Stimulated activated CD4-positive, alpha-beta T cell treated with anti-CD3 and anti-CD28 coated beads, TNF-alpha, amount 100 ng/mL, for 1 hour (primary cell): ENCODE measurements at places on chromosomes 1 and 21.

- DNase-seq: no peak
Observed at GRCh38 chr1:175360016-175360415, 167.4 kb upstream of the KIAA0040 start.

DNA sequence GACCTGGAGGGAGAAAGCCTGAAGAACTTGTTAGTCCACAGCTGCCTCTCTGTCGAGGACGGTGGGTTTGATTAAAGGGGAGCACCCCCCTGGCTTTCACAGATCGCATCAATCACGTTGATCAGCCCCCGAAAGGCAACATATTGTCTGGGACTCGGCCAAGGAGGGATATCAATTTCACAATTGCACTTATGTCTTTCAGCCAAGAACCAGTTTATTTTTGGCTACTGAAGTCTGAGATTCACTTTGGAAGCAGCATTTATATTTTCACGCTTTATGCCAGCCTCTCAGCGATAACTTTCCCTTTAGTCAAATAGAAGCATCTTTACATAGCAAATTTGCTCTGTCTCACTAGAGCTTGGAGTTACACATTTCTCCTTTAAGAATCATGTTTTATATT, 253.2 kb upstream of the RRP15 start:
- no peak for DNase-seq

GRCh38 chr1:41357451-41358101, 3.7 kb upstream of the FOXO6 start:
- DNase-seq: no peak

DNA sequence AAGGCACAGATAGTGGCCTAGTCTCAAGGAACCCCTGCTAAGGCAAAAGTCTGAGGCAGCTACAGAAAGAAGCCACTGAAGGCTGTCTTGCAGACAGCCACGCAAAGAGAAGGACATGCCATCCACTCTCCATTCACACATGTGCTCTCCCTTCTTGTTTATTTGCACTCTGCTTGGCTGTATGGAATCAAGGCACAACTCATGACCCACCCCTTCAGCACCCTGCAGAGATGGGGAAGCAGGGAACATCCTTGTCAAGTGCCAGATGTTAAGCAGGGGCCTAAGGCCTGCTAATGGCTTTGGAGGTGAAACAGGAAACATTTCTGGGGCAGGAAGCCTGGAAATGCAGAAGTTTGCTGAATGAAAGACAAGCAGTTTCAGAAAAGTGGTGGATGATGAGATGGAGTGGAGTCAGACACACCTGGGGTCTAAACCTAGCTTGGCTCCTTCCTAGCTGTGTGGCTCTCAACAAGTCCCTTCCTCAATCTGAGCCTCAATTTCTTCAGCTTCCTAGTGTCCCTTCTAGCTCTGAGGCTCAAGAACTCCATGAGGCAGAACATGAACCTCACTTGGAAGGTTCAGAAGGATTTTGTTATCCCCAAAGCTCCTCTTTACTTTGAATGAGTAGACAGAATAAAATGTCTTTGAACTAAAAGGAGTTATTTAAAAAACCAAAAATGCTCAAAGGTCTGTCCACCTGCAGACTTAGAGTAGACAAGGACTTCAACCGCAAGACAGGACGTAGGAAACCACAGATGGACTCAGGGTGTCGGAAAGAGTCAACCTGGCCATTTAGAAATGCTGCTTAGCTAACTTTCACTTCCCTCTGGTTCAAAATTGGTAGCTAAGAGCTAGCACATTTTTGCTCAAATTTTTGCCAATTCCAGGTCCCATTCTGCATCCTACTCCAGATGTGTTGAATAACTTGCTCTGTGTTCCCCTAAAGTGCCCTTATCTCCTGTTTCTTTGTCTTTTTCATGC, 283.1 kb downstream of the PLPP3 start:
- DNase-seq: no peak

DNA sequence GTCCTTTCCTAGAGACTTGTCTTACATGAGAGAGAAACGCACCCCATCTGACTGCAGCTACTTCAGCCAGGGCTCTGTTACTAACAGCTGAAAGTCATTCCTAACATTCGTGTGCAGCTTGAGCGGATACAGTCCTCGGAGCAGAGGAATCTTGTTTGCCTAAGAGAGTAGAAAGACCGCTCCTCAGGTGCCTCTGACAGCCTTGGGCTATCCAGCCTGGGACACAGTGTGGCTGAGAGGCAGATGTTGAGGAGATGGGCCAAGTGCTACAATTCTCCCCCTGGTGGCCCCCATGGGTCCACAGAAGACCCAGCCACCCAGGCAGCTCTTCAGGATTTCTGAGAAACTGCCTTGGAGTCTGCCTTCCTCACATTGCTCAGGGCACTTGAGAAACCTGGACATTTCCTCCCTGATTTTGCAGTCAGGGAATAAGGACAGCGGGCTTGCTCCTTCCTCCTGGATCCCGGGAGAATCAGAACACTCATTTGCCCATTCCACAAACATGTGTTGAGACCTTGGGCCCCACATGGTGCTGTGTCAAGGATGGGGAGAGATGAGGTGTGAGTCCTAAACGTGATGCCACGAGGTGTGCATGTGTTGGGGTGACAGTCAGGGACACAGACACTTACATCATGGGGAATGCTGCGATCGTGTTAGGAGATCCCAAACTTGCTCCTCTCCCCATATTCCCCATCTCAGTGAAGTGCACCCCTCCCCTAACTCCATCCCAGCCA, 13.1 kb downstream of the TRIM62 start:
- no peak for DNase-seq

- DNase-seq: no peak
Observed at GRCh38 chr1:44536357-44537209, 131.5 kb downstream of the RNF220 start.

- no peak for DNase-seq
Observed at GRCh38 chr1:191648939-191649338, 509.3 kb upstream of the RGS18 start.

GRCh38 chr21:43832158-43832550, 32.9 kb upstream of the AGPAT3 start:
- no peak for DNase-seq

GRCh38 chr1:176159993-176160392, 47.1 kb downstream of the COP1 start:
- DNase-seq: no peak

DNA sequence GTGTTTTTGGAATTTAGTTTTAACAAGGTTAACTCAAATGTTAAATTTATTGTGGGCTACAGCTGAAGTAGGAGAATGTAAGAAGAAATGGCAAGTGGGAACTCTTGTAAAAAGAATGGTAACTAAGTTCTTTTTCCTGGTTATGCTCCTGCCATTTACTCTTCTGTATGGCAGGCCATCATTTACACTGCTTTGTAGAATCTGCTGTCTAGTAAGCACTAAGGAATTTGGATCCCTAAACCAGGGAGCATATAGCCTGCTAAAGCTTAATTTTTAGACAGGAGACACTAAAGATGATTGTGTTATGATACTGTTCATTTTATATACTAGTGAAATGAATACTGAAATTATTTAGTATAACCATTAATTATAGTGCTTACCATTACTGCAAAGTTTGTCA, 85.3 kb downstream of the CAMTA1 start:
- no peak for DNase-seq

DNA sequence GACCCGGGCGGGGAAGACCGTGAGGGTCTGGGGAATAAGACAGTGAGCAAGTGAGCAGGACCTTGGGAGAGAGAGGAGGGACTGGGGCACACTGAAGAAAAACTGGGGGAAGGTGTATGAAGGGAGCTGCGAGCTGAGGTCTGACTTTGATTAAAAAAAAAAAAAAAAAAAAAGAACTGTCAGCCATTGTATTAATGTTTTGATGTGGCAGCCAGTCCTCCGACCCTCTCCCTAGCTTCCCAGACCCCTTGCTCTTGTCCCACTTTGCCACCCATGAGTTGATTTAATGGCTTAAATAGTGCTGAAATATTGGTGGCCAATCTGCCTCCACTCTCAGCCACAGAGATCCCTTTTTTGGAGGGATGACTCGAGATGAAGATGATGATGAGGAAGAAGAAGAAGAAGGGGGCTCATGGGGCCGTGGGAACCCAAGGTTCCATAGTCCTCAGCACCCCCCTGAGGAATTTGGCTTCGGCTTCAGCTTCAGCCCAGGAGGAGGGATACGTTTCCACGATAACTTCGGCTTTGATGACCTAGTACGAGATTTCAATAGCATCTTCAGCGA, 652 bp downstream of the HAX1 start:
- no peak for DNase-seq

GRCh38 chr1:62111084-62111483, 83.6 kb upstream of the L1TD1 start:
- DNase-seq: no peak

GRCh38 chr1:151988405-151988923, 5.2 kb downstream of the S100A10 start:
- no peak for DNase-seq

- DNase-seq: no peak
Observed at GRCh38 chr1:117612517-117613248, 6.8 kb downstream of the TENT5C start.

DNA sequence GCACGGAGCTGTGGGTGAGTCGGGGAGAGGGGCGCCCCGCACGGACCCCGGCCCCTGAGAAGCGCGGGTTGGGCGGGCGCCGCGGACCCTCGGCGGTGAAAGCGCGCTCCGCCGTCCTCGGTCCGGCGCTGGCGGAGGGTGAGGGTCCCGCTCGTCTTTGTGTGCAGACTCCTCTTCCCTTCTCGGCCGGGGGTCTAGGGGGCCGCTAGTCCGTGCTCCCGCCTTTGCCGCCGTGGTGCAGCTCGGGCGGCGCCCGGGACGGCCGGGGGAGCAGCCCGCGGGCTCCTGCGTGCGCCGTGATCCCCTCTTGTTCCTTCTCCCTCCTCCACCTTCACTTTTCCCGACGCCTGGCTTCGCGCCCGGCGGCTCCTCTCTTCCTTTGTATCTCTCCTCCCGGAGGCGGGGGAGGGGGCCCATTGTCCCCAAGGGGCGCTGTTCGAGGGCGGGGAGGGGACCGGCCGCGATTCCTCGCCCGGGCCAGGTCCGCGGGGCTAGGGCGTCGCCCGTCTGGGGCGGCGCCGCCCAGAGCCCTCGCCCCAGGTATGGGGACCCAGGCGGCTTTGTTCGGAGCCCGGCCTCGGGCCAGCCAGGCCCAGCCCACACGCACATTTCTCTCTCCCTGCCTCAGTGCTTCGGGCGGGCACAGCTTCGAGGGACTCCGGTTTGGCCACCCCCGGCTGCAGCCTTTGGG, 519 bp downstream of the FNBP1L start:
- DNase-seq: no peak

GRCh38 chr1:220754212-220754917, 6.2 kb downstream of the MTARC2 start:
- DNase-seq: no peak

GRCh38 chr1:30417701-30418046, 305.7 kb downstream of the MATN1 start:
- no peak for DNase-seq

DNA sequence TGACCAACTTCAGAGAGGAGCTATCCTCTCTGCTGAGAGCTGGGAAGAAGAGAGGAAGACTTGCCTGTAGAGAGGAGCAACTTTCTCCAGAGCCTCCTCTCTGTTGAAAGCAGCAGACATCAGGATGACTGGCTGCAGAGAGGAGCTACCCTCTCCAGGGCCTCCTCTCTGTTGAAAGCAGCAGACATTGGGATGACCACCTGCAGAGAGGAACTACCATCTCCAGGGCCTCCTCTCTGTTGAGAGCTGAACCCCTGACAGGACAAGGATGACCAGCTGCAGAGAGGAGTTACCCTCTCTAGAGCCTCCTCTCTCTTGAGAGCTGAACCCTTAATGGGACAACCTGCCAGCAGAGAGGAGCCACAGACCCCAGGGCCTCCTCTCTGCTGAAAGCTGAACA, 83.0 kb upstream of the GJB5 start:
- no peak for DNase-seq

DNA sequence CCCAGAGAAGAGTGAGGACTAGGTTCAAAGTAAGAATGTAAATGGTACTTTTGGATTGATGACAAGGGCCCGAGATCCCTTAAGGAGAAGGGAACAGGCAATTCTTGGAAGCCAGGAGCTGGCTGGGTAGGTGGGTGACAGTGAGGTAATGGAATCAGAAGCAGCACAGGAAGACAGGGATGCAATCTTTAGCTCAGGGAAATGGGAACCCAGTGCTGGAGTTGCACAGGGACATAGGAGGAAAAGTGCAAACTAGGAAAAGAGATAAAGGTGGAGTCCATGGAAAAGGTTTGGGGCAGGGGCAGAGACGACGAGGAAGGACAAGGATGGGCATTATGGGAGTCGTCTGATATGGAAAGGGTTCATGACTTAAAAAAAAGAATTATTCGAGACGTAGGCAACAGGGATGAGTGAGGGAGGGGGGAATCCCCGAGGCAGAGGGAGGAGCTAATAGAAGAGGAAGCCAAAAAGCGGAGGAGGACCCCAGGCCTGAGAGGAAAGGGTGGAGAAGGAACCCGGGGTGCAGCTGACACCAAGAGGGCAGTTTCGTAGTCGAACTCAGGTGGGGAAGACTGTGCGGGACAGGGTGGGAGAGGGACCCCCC, 495 bp downstream of the PI4KB start:
- DNase-seq: peak; percentile 21

- DNase-seq: no peak
Observed at GRCh38 chr1:7478142-7478790, 292.8 kb upstream of the VAMP3 start.

DNA sequence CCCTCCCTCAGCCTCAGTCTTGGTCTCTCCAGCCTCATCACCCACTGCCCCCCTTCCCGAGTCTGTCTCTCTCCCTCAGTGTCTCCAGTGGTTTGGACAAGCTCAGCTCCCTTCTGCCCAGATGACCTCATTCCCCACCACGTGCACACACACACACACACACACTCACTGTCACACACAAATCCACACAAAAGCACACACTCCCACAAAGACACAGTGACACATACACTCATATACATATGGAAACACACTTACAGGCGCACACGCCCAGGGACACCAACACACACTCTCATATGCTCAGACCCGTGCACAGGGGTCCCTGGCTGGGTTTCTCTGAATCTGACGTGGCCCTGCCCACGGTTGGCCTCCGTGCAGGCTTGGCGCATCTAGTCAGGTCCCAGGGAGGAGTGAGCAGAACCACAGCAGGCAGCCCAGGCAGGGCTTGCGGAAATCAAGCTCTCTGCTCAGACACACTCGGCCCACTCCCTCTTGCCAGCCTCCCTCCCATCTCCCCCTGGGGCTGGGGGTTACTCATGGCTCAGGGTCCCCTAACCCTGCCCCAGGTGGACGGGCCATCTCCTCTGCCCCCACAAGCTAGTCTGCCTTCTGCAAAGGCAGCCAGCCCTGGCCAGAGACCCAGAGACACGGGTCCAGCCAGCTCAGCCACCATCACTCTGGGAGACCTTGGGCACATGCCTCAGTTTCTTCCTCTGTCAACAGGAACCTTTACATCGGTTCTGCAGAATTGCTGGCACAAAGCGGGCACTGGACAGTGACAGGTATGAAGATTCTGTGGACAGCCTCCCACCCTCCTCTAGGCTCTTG, 38.5 kb upstream of the FAM131C start:
- DNase-seq: no peak

- no peak for DNase-seq
Observed at GRCh38 chr1:210250998-210251679, 18.5 kb downstream of the SERTAD4 start.
